ENCODE measurements at places on chromosomes 11 and 22.

GRCh38 chr11:129440028-129440713 is 64.5 kb downstream of the BARX2 start:
- no peak for DNase-seq

DNA sequence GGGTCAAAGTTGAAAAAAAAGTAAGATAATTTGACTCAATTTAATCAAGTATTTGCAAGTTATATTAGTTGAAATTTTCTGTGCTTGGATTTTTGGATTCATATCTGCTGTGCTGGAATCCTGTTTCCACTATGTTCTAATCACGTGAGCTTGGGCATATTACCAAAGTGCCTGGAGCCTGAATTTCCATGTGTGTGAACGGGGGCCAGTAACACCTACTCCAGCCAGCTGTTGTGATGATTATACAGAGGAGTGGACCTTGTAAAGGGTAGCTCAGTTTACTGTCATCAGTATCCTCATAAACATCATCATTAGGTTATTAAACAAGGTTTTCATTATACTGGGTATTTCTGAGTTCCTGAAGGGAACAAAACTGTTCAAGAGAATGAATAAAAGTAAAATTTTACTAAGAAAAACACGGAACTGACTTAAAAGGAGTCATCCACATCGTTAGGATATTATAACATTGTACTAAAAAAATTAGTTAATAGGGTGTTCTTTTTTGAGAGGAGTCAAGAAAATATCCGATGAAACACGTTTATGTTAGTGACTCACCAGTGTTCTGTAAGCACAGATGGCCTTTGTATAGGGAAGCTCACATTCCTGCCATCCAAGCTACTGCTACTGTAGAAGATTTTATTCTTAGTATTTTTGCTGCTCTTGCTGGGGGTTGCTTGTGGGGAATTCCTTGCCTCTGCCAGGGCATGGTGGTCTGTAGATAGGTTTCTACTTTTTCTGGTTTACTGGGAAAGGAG is 144.1 kb downstream of the ARHGAP42 start:
- DNase-seq = no peak

DNA sequence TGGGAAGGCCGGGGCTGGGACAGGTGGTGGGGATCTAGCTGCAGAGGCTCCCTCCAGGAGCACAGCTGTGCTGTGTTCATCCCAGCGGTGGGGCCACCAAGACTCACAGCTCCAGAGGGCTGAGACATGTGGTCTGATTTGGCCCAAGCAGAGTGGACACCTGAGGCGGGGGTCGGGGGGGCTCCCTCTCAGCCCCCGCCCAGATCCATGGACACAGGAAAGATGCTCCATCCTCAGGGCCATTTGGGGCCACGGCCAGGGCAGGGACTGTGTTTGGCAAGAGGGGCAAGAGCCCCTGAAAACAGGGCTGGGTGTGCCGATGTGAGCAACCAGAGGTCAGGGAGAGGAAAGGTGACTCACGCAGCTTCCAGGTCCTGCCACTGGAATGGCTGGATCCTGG is 219.4 kb downstream of the BRD1 start:
- DNase-seq = no peak

GRCh38 chr11:123822599-123822998 is 16.4 kb upstream of the OR6M1 start:
- DNase-seq = no peak

GRCh38 chr22:44298406-44299091 is 14.2 kb downstream of the SHISAL1 start:
- no peak for DNase-seq

DNA sequence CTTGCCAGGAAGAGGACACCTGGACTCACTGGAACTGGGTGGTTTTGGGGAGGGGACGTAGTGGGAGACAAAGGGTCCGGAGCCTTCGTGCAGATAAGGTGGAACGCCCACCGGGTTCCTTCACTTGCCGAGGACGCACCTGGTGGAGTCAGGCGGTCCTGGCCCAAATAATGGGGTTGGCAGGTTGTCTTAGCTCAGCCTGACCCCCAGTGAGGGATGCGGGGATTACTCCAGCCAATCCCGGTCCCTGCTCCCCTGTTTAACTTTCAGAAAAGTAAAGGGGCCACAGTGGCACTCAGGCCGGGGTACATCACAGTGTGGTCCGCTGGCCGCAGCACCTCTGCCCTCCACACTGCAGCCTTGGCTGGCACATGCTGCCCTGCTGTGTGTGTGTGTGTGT is 18.0 kb downstream of the A4GALT start:
- DNase-seq = no peak

Measured in NCI-H187 treated with DMSO at 0.1 percent for 48 hours (cell line).